ENCODE measurements at places on chromosomes 12 and 14. TPM values are rescaled to one million over a fixed set of nuclear protein-coding genes. Genes with fewer than 3 reads are reported as not detected.

The NRIP2 gene
- total RNA-seq = not detected

The CLEC9A gene
- not detected for total RNA-seq

GRCh38 chr14:19902409-19902808 is 18.0 kb upstream of the OR4K5 start:
- no peak for DNase-seq

DNA sequence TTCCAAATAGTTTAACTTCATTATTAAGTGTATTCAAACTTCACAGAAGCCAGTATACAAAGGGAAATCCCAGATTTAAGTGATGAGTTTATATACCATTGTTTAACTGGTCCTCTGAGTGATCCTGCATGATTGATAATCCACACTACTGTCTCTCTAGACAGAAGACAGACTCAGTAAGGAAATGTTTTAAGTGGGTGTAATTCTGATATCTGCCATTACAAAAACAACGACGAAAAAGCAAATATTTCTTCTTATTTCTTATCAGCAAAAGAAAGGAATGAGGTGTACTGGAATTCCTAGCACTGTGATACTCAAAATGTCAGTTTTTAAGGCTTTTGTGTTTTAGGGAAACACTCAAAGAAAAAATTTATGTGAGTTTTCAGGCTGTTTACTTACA is 127.5 kb downstream of the GPHN start:
- DNase-seq = no peak

DNA sequence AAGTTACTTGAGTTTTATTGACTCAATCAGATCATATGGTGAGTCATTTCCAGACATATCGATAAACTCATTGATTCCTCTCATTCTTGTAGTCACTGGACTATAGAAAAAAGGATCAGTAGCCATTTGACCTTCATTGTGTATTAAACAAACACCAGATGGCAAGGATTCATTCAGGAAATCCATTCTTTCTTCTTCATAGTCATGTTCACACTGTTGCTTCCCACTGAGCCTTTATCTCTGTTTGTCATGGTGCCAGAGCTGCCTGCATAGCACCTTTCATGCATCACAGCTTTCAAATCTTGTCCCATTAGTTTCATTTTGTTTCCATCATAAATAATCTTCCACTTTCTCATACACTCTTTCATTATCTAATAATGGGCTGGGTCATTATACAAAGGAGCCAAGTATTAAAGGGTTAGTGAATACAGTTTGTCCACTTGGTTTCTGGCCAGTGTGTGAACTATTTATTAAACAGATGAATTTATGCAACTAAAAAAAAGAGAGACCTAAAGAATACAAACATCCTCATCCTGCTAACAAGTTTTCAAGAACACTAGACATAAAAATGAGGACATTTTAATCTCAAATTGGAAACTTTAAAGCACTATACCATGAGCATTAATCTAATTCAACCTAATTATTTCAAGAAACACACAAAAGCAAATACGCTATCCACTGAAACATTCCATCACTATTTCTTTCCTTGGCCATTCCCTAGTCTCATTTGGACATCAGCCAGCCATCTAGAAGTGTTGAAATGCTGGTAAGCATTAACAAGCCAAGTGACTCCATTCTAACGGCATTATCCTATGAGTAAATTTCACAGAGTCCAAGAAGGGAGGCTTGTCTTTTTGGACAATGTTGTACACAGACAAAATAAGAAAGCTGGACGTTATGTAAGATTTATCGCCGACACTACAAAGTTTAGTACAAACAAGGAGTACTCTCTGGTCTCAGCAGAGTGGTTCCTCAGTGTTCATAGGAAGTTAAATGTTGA is 476.5 kb downstream of the FOXG1 start:
- no peak for DNase-seq

GRCh38 chr12:64826234-64826633 is 1.8 kb downstream of the TBC1D30 start:
- DNase-seq = peak; percentile 97

- no peak for DNase-seq
Observed at GRCh38 chr12:82650627-82651337, 35.9 kb upstream of the TMTC2 start.

DNA sequence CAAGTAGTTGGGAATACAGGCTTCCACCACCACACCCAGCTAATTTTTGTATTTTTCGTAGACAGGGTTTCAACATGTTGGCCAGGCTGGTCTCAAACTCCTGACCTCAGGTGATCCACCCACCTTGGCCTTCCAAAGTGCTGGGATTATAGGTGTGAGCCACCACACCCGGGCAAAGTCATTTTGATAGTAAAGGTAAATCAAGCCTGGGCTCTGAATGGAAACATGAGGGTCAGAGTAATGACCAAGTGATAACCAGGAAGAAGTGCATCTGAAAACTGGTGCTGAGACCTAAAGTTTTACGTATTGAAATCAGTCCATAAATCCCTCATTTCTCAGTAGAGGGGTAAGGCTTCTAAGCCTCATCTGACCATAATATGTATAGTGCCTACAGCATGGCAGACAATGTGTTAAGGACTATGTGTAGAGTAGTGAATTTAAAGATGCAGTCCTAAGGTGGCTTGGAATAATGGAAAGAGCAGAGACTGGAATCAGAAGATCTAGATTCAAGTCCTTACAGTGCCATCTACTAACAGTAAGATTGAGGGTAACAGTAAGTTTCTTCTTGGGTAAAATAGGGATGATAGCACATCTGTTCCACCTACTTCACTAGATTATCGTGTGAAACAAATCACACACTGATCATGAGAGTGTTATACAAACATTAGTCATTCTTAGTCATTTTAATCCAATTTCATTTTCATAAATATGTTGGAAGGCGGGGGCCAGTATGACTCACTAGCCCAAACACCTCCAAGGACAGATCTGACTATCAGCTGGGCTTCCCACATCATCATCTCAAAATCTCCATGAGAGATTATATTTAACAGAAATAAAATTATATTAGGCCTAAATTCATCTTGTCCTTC is 11.2 kb downstream of the MAP4K5 start:
- DNase-seq = no peak
